CD4-positive, alpha-beta memory T cell (primary cell): ENCODE measurements at places on chromosomes 1 and 21.

DNA sequence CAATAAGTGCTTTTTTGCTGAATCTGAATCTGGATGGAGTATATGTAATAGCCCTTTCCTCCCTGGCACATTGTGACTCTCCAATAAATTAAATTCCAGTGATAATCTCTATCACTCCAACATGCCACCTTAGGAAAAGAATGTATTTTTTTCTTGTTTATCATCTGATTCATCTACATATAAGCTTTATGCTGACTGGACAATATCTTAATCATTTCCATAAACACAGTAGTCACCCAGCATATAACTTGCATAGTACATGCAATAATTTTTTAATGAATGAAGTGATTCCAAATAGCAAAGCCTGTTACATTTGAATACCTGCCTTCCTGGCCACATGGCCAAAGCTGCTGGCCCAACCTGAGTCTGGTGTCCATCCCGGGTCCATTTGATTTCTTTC is 477.6 kb upstream of the USP24 start:
- DNase-seq: no peak

- no peak for DNase-seq
Observed at GRCh38 chr1:243525085-243525487, 269.2 kb downstream of the SDCCAG8 start.

GRCh38 chr1:204940591-204940990 is 69.9 kb downstream of the NFASC start:
- DNase-seq: no peak

DNA sequence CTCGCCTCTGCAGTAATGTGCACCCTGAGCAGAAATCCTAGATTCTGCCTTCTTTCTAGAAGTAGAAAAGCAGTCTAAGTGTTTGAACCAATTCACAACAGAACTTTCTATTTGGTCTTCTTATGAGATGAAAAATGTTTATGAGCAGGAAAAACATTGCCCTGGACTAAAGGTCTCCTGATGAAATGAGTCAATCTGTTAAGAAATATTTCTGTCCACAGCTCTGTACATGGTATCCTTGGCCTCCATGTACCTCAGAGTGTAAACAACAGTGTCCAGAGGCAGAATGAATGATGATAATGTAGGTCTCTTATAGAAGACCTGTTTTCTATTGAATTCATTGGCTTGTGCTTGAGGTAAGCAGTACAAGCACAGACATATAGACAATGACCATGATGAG is 6.2 kb upstream of the APCS start:
- no peak for DNase-seq

GRCh38 chr21:35222021-35222420 is 172.9 kb upstream of the RUNX1 start:
- peak; percentile 30 for DNase-seq

DNA sequence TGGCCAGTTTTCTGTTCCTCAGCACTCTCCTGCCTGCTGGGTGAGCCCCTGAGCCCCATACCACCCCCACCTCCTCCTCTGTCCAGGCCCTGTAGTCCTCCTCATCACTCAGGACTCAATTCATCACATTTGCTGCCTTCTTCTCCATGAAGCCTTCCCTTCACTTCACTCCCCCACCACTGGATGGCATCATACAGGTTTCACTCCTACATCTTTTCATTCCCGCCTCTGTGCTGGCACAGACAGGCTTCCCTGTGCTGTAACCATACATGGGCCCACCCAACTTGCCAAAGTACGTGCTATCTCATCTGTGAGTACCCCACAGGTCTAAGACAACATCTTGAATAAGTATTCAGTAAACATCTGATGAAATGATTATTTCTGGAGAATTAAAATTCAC is 56.9 kb downstream of the SLC45A1 start:
- no peak for DNase-seq

- no peak for DNase-seq
Observed at GRCh38 chr21:16644685-16645084, 868.2 kb upstream of the CXADR start.

DNA sequence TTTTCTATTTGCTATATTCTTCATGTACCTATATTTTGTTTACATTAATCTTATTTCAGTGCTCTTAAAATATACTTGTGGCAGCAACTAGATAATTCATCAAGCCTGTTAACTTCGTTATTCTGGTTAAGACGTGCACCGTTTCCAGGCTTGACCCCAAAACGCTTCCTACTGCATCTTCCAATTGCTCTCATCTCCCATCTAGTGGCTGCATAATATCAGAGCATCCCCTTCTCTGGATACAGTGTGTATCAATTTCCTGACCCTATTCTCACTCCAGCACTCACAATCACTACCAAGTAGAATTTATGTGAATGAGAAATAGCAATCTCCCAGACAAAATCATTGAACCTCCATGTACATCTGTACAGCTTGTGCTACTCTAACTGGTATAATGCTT is 1280.3 kb upstream of the B3GALT2 start:
- DNase-seq: no peak

DNA sequence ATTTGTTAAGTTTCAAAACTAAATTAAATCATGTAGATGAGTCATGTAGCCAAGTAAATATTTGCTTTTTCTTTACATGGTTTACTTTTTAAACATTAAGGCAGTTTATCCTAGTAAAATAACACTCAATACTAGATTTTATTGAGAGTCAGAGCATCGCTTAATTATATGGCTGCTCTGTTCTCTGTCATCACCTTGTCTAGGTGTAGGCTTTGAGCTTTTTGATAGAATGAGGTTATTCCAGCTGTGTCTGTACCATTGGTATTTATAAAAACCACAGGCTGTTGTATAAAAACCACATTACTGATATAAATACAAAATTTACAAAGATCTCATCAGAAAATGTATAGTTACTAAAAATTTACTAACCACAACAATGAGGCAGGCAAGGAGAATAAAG is 42.5 kb upstream of the GPR52 start:
- no peak for DNase-seq

- no peak for DNase-seq
Observed at GRCh38 chr1:204102739-204103430, 30.0 kb downstream of the SOX13 start.

GRCh38 chr1:69711190-69711930 is 143.6 kb downstream of the LRRC7 start:
- no peak for DNase-seq

DNA sequence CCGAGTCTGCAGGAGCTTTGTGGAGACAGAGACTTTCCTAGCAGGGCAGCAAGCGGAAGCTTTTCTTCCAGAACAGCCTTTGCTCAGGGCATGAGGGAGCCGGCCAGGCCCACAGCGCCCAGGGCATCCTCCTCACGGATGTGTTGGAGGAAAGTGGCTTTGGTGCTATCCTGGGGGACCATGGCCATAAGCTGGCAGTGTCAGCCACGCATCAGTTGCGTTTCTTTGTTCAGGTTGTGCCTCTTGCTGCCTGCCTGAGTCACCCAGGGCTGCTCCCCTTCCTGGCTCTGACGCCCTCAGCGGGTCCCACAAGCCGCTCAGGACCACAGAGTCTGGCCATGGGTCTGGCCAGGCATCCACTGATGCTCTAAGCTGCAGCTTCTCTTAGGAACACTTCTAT is 39.6 kb upstream of the PRSS38 start:
- no peak for DNase-seq

GRCh38 chr1:110086961-110087360 is 16.5 kb upstream of the ALX3 start:
- DNase-seq: no peak

- DNase-seq: no peak
Observed at GRCh38 chr1:229900220-229900619, 166.8 kb upstream of the GALNT2 start.
